ENCODE measurements at places on chromosomes 1 and 21.

GRCh38 chr21:45401054-45401518 is 3.9 kb upstream of the COL18A1 start:
- no peak for DNase-seq

- DNase-seq = no peak
Measured at GRCh38 chr1:189538271-189538670, 939.4 kb downstream of the BRINP3 start.

GRCh38 chr1:97306504-97306903 is 584.9 kb downstream of the PTBP2 start:
- no peak for DNase-seq

GRCh38 chr1:227343727-227344551 is 25.6 kb upstream of the CDC42BPA start:
- no peak for DNase-seq

DNA sequence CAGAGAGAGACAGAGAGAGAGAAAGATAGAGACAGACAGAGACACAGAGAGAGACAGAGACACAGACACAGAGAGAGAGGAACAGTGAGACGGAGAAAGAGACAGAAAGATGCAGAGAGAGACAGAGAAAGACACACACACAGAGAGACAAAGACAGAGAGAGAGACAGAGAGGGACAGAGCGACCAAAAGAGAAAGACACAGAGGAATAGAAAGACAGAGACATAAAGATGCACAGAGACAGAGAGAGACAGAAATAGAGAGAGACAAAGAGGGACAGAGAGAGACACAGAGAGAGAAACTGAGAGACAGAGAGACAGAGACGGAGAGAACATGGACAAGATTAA is 16.5 kb downstream of the WNT3A start:
- no peak for DNase-seq

DNA sequence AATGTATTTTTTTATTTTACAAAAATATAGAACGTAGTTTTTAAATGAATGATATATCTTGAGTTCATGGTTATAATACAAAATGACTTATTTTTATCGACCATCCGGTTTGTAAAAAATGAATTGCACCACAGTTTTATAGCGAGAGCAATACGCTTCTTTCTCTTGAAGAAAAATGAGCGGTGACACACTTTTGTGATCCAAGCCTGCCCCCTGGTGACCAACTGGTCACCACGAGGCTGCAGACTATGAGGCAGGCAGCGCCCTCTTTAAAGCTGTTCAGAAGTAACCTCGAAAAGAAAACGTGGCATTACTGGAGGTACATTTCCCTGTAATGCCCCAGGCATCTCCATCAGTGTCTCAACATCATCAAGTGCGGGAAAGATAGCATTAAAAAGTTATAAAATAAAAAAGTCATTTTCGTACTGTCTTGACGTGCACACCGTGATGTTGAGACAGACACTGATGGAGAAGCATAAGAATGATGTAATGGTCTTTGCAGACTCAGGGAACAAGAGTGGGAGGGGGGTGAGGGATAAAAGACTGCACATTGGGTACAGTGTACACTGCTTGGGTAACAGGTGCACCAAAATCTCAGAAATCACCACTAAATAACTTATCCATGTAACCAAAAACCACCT is 734.2 kb upstream of the ADAMTS5 start:
- peak; percentile 91 for DNase-seq

- peak; percentile 90 for DNase-seq
Measured at GRCh38 chr1:23554481-23555269, 4.6 kb downstream of the ID3 start.

DNA sequence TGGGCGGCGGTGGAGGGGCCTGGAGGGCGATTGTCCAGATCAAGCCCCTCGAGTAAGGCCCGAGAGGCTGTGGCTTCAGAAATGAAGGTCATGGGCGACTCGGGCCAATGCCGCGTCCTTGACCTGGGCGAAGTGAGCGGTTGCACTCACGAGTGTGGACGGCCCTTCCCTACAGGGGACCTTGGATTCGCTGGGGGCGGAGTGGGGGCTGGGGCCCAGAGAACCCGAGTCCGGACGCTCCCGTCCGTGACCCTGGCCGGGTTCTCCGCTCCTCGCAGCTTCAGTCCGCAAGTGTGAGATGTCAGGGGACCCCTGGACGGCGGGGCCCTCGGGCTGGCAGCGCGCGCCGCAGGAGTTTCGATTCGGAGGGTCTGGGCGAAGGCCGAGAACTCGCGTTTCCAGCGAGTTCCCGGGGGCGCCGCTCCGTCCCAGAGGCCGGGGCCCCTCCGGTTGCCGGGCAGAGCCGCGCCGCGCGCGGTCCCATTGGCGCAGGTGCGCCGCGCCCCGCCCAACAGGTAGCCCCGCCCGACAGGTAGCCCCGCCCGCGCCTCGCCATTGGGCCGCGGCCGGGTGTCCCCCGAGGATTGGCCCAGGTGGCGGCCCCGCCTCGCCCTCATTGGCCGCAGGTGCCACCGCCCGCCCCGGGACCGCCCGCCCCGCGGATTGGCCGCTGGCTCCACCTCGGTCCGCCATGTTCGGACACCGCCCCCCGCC is at the start of gene PRKCZ:
Gene PRKCZ, plus strand, starts transcription at position 694 of the 714 bp plus-strand sequence. CDS start 220 bp downstream, outside the sequence.
- DNase-seq = peak; percentile 78

- DNase-seq = no peak
Measured at GRCh38 chr21:37041706-37042271, 31.1 kb downstream of the PIGP start.

- DNase-seq = no peak
Measured at GRCh38 chr1:241598249-241598648, 41.9 kb downstream of the CHML start.

DNA sequence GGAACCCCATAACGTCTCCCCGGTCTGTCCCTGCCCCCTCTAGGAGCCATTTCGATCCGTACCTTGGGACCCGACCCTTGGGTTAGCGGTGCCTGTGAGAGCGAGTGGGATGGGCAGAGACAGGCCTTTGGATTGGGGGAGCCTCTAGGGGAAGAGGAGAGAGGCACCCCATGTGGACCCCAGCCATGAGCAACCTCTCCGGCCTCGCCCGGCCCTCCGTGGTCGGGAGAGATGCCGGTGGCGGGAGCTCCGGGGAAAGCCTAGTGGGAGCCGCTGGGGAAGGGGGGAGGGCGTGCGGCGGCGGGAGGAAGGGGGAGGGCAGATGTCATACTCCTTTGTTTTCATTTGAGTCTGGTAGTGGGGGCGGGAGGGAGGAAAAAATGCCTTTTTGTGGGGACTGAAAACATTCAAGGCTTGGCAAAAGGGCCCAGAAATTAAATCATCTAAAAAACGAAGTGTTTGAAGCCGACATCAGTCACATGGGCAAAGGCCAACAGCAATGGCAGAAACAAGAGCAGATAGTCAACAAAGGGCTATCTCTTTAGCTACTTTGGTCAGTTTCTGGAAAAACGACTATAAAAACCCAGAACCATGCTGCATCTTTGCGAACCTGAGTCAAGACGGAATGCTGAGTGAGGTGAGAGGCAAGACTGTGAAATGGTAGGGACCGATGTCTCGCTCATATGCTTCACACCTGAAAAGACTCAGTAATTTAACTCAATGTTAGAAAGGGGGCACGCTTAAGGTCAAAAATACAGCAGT is 758 bp downstream of the PTBP2 start:
- DNase-seq = peak; percentile 82

DNA sequence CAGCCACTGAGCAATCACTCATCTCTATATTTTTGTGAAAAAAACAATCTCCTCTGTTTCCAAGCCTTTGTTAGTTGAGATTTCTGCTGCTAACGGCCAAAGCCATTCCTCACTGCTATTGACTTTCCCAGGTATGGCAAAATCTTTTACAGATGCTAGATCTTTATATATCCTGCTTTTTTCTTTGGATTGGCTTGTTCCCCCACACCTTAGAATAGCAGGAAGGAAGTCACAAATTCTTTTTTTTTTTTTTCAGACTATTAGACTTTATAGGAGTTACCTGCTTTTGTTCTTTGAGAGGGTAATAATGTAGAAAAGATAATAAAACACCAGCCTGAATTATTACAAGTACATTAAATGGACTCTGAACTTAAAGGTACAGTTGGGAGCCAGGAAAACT is 24.2 kb downstream of the SYF2 start:
- DNase-seq = no peak

DNA sequence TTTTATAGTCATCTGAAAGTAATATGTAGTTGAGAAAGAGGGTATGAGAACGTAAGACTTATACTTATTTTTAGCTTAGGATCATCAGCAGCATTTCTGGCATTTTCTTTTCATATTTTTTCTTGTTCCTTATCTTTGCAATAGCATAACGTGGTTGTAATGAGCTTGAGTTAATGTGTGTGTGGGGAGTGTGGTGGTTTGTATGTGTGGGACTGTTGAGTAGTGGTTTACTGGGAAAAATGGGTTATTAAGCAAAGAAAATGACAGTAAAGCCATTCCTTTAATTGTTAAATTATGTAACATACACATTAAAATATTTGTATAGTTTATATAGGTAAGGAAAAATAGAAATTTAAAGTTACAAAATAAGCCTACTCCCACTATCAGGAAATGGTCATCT is 15.2 kb downstream of the PIP5K1A start:
- DNase-seq = no peak

DNA sequence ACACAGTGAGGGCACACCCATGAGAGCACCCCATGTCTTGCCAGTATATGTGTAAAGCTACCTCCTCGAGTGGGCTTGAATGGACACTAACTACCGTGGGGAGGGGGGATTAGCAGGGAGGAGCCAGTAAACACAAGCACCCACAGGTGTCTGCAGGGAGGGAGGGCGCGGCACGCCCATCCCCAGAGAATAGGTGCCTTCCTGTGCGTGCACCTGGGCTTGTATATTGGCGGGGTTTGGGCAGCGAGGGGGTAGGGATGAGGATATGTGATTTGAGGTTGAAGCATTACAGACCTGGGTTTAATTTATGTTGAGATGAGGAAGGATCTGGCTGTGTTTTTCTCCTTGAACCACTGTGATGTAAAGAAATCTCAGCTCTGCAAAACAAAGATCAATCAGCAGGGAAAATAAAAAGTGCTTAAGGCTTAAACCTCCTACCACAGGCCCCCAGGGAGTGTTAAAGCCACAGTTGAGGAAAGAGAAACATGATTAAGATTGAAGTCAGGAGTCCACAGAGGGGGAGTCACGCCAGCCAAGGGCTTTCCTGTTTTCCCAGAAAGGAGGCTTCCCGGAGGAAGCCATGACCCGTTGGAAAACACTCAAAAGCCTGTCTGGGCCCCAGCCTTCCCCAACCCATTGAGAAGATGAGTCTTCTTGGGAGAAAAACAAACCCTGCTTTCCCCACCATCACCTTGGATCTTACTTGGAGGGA is 80.0 kb downstream of the CAMK2N1 start:
- DNase-seq = no peak

DNA sequence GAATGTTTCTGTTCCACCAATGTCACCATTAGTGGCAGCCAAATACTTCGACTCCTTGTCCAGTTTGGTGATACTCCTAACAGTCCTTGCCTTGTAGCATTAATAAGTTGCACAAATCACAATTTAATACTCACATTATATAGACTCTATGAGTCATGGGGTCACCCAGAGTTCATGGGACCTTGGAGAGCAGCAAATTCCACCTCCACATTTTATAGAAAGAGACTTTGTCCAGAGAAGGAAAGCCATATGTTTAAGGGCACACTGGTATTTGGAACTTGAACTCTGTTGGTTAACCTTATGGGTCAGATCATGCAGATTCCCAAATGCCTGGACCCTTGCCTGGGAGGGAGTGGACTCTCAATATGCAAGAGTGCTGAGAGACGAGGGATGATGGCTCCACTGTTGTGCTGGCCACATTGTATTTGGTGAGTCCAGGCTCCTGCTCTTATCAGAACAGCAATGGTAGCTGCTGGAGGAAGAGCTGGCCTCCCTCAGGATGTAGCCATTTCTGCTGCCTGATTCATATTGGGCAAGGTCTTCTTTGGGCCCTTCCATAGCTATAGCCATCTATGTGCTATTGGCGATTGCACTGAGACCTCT is 30.6 kb downstream of the DNAJC6 start:
- no peak for DNase-seq

DNA sequence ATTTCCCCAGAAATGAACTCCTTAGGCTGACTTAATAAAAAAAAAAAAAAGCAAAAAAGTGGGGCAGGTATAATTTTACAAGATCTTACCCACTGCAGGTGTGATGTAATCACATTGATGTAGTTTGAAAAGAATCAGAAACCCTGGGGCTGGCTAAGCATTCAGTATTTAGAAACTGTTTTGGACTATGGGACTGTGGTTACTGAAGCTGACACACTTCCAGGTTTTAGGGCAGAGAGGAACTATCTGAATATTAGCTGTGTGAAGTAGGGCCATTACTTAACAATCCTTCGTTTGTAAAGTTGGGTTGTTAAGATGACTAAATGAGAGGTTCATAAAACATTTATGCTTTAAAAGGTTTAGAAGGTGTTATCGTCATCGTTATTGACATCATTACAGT is 165.3 kb downstream of the FASLG start:
- no peak for DNase-seq

- DNase-seq = no peak
Measured at GRCh38 chr1:166927701-166928100, 47.6 kb downstream of the ILDR2 start.

DNA sequence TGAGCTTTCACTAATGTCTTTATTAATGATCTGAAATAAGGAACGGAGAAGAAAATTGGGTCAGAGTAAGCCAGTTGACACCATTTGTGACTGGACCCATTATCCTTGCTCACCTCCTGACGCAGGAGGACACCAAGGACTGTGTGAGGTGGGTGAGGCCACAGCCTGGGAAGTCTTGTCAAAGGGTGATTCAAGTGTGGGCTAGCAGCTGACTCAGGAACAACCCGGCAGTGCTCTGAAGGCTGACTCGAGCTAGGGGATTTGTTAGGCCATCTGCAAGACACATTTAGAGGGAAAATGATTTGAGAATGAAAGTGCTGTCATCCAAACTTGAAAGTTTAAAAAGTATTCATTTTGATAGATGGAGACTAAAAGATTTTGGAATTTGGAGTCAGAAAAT is 21.2 kb downstream of the PRRX1 start:
- no peak for DNase-seq

GRCh38 chr1:180837020-180837419 is 75.7 kb upstream of the KIAA1614 start:
- no peak for DNase-seq

DNA sequence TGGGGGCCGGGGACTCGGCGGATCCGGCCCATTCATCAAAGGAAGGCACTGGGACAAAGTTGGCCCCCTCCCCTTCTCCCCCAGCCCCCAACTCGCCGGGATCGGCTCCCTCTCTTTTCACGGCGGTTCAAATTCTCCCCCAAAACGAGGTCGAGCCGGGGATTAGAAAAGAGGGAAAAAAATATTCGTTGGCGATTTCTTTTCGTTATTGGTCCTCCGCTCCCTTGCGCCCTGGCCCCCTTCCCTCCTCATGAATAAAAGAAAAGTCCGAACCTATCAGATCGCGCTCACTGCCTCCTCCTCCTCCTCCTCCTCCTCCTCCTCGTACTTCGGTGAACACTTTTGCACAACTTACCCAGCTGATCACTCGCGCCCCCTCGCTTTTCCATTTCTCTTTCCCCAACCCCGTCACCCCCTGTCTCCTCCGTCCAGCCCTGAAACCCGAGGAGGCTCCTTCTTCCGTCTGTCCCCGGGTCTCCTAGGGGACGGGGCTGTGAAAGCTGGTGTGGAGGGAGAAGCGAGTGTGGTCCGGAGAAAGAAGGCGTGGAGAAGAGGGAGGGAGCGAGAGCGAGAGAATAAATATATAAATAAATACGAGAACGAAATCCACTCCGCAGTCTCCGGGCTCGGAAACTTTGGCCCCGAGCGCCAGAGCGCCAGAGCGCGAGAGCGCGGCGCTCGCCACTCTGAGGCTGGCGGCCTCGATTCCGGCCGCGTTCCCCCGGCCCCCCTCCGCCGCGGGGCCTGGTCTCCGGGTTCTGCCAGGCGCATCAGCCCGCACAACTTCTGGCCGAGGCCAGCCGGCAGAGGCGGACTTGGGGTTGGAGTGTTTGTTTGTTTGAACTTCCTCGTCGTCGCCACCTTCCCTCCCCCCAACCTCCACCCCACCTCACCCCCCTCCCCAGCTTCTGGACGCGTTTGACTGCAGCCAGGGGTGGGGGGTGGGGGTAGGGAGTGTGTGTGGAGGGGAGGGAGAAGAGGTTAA is at the start of gene PAX7:
Gene PAX7, plus strand, starts transcription at position 336 of the 985 bp plus-strand sequence. CDS start 758 bp downstream, outside the sequence.
- no peak for DNase-seq
